ENCODE measurements at places on chromosomes 7 and 10. TPM values are rescaled to one million over a fixed set of nuclear protein-coding genes. Genes with fewer than 3 reads are reported as not detected.

GRCh38 chr10:72782649-72783330 lies 90.8 kb downstream of the MCU start:
- no peaks in the 10 kb centered on the region for H3K36me3 ChIP-seq
- peaks cover 44% of the 10 kb centered on the region for H3K4me1 ChIP-seq
- H3K27ac ChIP-seq, result no peak overlapping the region
- H3K4me3 ChIP-seq, result no peak overlapping the region
- no peaks in the 10 kb centered on the region for H3K27me3 ChIP-seq

GRCh38 chr7:1895664-1896515 lies 225.8 kb downstream of the ELFN1 start:
- H3K36me3 ChIP-seq, result no peaks in the 10 kb centered on the region
- no peak for DNase-seq
- H3K4me3 ChIP-seq, result no peak overlapping the region
- no peaks in the 10 kb centered on the region for H3K27me3 ChIP-seq
- no peaks in the 10 kb centered on the region for H3K4me1 ChIP-seq

Gene ZNF488
- 1.2 TPM for total RNA-seq

GRCh38 chr10:132876993-132877431 lies 65.4 kb downstream of the CFAP46 start:
- no peak overlapping the region for H3K27ac ChIP-seq
- peaks cover 44% of the 10 kb centered on the region for H3K27me3 ChIP-seq
- H3K4me3 ChIP-seq, result no peak overlapping the region
- no peaks in the 10 kb centered on the region for H3K4me1 ChIP-seq
- peak; percentile 37 for DNase-seq

Gene NPC1L1
- total RNA-seq, result not detected

DNA sequence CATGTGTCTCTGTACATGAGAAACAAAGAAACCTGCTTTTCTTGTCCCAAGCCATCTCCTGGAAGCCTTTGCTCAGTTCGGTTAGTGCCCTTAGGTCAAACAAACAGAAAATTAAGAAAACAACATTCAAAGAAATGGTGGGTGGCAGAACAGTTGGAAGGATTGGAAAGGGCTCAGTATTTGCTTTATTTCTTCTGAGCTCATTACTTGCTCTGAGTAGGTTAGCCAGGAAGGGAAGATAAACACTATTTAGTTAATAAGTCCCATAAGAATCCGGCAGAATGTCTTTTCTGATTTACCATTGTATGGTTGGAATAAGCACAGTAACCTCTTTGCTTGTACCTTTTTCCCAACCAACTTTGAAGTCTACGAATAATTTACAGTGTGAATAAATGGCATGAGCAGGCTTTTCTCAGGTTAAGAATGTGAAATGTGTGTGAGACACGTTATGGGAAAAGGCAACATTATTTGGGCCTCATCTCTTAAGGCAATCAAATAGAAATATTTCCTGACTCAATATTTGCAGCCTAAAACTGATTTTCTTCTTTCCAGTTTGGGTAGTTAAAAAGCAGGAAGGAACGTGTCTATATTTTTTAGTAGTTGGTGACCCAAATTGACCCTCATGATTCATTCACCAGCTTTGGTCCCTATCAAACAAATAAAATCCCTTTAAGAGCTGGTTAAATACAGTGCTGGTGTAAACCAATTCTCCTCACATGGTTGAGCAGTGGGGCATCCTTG lies 158.5 kb downstream of the DKK1 start:
- H3K27me3 ChIP-seq, result no peaks in the 10 kb centered on the region
- DNase-seq, result no peak
- no peak overlapping the region for H3K27ac ChIP-seq
- no peak overlapping the region for H3K4me3 ChIP-seq
- no peaks in the 10 kb centered on the region for H3K4me1 ChIP-seq

Data from SJSA1 (cell line).